NCI-H226 (cell line): ENCODE measurements at places on chromosomes 16 and 17.
A peak's percentile ranks its signal among the peaks of the same experiment; 100 is the strongest.

DNA sequence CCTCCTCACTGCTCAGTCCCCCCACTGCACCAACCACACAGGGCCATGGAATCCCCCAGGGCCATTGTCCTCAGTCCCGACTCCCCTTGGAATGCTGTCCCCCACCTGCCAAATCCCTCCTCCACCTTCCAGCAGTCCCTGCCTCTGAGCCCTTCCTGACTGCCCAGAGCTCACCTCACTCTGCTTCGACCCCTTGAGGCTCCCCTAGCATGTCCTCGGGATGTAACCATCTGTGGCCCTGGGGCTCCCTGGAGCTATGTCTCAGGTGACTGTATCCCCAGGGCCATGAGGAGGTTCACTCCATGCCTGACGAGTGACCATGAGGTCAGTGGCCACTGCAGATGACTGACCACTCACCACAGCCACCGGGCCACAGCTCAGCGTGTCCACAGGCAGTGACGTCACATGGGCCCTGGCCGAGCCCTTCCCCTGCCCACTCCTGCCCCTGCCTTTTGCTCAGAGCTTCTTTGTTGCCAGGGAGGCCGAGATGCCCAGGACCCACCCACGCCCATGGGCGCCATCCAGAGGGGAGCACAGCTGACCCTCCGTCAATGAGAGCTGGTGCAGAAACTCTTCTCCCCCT is 7.7 kb upstream of the PIEZO1 start:
- no peak for DNase-seq

GRCh38 chr17:75498726-75499213 is 16.6 kb downstream of the CASKIN2 start:
- no peak for DNase-seq

DNA sequence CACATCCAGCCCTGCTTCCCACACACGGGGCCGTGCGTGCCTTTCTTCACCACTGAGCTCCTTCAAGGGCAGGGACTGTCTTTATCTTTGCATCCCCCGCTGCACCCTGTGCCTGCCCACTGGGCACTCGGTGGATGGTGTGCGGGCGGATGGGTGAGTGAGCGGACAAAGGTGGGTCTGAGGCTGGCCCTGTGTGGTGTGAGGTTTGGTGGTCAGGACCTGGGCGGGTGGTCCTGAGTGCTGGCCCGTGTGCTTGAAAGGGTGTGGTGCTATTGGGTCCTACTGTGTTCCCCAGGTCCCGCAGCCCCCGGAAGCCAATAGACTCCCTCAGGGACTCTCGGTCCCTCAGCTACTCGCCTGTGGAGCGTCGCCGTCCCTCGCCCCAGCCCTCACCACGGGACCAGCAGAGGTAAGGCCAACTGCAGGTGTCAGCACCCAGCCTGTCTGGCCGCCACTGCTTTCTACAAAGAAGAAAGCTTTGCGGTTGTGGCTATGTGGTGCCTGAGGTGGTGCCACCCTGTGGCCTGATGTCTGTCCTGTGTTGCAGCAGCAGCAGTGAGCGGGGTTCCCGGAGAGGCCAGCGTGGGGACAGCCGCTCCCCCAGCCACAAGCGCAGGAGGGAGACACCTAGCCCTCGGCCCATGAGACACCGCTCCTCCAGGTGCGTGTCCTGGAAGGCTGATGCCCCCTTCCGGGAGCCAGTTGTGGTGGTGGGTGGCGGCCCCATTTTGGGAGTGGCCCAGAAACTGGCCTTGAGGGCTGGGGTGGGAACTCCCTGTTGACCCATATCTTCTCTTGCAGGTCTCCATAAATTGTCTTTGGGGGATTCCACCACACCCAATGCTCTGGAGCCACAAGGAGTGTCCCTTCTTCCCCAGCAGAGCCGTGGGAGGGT is 6.8 kb downstream of the ELOB start:
- no peak for DNase-seq

- no peak for DNase-seq
Measured at GRCh38 chr17:46162866-46163265, 30.4 kb downstream of the KANSL1 start.

DNA sequence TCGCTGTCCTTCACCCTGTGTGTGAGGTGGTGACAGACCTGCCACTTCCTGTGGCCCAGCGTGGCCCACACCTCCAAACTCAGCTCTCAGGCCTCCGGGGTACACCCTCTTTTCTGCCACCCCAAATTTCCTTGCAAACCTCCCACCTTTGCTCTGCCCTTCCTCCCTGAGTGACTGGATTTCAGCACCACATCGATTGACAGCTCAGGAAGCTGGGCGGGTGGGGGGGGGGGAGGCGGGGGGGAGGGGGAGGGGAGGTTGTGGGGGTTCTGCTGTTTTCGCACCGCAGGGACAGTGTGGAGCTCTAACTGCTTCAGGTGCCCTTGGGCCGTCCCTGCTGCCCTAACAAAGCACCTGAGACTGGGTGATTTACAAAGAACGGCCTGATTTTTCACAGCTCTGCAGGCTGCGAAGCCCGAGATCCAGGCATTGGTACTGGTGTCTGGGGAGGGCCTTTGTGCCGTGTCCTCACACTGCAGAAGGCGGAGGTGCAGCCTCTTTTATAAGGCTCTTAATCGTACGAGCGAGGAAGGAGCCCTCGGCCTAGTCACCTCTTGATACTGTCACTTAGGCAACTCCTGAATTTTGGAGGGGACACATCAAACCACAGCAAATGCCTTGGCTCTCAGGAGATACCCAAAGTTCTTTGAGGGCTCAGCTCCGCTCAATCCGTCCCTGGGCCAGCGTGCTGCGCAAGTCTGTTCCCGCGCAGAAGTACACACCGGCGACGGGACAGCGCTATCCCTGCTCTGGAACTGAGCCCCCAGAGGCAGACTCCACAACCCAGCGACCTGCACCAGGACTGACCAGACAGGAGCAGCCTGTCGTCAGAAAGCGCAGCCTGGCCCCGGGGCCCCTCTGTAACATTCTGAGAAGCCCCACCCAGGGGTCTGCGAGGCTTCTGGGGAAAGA is 3.6 kb downstream of the NDUFAF8 start:
- no peak for DNase-seq

GRCh38 chr17:19904924-19905323 is 37.2 kb upstream of the ULK2 start:
- no peak for DNase-seq

GRCh38 chr17:55784666-55785065 is 33.8 kb downstream of the PCTP start:
- no peak for DNase-seq

GRCh38 chr16:54034684-54035083 is 251.9 kb downstream of the IRX3 start:
- DNase-seq = no peak

- DNase-seq = no peak
Measured at GRCh38 chr17:82869536-82869935, 29.7 kb upstream of the ZNF750 start.

DNA sequence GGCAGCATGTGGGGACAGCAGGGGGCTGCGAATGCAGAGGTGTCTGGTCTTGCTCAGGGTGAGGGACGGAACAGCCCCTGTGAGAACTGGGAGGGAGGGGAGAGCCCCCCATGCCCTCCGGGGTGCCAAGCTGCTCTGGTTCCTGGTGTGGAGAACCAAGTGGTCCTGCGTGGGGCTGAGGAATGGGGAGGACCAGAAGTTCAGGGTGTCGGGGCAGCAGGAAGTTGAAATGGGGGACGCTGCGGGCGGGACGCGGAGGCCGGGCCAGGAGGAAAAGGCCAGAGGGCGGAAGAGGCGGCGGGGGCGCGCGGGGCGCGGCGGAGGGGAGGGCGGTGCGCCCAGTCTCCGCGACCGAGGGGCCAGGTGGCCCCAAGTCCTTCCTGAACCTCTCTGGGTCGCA is 3.6 kb downstream of the ALDH3A1 start:
- no peak for DNase-seq

- DNase-seq = no peak
Measured at GRCh38 chr17:55859301-55859795, 108.5 kb downstream of the PCTP start.

- no peak for DNase-seq
Measured at GRCh38 chr17:43359469-43360110, 39.2 kb upstream of the ARL4D start.

DNA sequence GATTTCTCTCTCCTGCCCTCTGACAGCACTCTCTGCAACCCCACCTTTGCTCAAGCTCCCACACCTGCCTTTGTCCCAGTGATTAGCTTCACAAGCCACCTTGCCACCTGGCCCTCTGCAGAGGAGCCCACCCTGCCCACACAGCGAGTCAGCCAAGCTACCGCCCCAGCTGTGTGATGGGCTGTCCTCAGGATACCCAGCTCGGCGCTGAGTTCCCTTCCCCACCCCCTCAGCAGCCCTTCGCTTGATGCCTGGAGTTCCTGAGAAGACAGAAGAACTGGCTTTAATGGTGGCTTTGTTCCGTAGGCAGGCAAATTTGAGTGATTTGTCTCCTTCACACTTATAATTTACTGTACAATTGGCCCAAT is 266.4 kb downstream of the CBLN1 start:
- DNase-seq = no peak

GRCh38 chr16:58339452-58339981 is 44.7 kb upstream of the PRSS54 start:
- DNase-seq = peak; percentile 62

- DNase-seq = no peak
Measured at GRCh38 chr17:68053231-68054013, 17.9 kb downstream of the KPNA2 start.

DNA sequence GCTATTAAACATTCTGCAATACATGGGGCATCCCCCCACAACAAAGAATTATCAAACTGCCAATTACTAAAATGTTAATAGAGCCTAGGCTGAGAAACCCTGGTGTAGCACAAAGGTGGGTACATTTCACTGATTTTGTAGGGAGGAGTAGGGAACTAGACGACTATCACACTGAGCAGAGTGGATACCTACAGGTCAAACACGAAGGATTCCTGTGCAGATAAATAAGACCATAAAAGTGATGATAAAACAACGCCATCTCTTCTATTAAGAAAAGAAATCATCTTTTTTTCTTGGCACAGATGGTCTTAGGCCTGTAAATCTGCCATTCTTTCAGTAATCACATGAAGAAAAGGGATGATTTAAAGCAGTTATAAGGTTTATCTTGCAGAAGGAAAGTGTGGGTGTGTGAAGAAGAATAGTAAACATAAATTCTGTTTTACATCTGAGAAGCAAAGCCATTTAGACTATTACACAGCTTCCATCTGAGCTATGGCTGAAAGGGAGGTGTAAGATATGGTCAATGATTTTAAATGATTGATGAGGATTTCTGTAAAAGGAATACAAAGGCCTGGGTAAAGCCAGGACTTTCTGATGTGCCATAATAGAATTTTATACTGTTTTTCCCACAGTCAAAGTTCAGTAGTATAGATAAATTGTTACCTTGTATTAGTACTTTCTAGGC is 429.4 kb upstream of the GOT2 start:
- no peak for DNase-seq

DNA sequence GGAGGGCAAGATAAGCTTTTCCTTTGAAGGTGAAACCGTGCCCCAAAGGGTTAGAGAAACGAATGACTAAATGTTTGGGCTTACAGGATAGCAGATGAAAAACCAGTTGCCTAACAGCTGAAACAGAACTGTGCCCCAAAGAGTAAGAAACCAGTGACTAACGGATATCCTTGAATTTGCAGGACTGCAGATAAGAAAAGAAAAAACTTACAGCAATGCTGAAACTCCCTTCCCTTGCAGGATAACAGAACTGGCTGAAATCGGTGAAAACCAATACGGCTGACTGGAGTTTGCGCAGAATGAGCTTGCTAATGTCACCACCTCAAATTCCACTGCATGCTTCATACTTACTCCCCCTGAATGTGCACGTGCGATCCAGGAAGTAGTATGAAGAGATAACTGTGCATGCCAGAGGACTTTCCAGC is 175.2 kb upstream of the NLRP1 start:
- no peak for DNase-seq

DNA sequence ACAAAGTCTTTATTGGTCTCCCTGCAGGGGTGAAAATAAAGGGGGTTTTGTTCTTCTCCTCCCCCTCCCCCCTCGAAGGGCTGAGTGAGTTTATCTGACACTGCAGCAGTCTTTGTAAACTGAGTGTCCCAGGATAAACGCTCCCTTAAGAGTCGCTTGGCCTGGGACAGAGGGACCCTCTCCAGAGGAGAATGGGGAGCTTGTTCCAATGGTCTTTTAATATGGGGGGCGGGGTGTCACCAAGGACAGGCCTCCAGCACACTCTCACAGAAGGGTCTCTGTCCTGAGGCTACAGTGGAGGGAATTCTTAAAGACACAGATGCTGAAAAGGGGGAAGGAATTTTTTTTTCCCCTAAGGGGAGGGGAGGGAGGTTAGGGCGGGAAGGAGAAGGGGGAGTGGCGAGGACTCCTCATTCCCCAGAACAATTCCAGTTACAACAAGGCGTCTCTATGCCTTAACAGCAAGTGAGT is 455.5 kb downstream of the SOX9 start:
- no peak for DNase-seq

DNA sequence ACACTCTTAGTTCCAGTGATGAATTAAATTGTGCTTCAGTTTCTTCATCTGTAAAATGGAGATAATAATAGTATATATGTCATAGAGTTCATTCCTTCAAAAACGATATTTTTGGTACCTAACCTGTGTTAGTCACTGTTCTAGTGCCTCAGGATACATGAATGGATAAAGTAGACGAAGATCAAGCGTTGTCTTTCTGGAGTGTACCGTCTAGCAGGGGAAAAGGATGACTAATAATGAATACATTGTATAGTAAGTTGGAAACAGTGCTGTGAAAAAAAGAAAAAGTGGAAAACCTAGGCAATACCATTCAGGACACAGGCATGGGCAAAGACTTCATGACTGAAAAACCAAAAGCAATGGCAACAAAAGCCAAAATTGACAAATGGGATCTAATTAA is 8.6 kb downstream of the KRT10 start:
- DNase-seq = peak; percentile 41

DNA sequence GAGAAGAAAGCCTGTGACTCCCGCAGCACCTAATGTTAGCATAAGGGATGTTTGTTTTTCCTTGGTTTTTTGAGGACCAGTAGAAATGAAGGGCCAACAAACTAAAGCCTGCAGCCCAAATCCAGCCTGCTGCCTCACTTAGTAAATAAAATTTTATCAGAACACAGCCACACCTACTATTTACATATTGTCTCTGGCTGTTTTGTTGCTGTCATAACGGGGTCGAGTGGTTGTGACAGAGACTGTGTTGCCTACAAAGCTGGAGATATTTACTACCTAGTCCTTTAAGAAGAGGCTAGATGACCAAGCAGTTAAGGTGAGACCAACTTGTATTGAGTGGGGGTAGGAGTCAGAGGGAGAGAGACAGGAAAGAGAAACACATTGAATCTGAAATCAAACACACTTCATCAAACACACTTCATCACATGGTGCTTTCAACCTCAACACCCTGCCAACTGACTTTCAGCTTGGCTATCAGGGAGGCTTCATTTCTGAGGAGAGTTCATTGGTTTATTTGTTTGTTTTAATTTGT is 546.3 kb upstream of the CDH11 start:
- no peak for DNase-seq

- DNase-seq = no peak
Measured at GRCh38 chr17:73325527-73325842, 13.7 kb upstream of the CDC42EP4 start.

DNA sequence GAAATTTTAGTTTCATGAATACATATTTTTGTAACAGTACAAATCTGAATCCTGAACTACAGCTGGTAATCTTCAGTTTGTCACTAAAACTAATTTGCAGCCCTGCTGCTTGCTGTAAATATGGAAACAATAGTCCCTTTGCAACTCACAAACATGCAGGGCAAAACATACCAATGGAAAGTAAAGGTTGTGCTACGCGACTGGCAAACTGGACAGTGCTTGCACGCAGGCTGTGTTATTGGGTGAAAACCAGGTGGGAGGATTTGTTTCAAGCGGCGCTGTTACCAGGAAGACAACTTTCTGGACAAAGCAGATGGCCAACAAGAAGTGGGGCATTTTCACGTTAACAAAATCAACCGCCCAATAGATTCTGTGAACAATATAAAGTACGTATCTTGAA is 93.5 kb downstream of the CDYL2 start:
- no peak for DNase-seq

GRCh38 chr17:65544672-65545071 is 16.8 kb downstream of the AXIN2 start:
- DNase-seq = no peak
